T-helper 9 cell (primary cell): ENCODE measurements at places on chromosomes 5 and 9.

DNA sequence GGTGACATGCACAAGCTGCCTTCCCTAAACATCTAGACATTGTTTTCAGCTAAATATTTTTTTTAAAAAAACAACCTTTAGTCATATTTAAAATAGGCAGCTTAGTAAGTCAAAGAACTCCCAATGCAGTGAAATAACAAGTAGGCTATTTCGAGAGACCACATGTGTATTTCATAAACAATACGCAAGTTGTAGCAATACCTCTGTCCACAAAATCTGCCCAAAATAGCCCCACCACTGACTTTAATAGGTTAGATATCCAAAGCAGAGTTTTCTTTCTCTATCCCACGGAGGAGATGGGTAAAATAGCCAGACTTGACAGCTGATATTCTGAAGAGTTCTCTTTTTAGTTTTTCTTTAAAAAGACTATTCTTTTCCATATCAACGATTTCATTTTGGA lies 1.2 kb downstream of the SLC24A2 start:
- no peak for DNase-seq

- no peak for DNase-seq
These were observed 169.5 kb downstream of the ZNF608 start for GRCh38 chr5:124576848-124577409.

DNA sequence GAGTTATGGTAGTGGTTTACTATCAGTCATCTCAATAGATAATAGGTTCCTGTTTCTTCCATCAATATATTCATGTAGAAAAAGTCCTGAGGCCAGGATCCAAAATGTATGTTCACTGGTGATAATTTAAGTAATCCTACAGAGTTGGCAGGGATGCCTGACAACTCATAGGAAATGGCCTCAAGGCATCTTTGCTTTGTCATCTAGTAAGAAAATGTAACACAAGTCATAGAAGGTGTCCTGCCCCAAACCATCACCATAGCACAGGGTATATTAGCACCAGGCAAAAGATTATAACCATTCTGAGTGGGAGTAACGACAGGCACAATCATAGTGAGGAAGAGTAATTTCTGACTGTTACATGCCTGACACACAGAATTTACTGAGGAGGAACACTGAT lies 257.0 kb downstream of the TMEM167A start:
- no peak for DNase-seq

DNA sequence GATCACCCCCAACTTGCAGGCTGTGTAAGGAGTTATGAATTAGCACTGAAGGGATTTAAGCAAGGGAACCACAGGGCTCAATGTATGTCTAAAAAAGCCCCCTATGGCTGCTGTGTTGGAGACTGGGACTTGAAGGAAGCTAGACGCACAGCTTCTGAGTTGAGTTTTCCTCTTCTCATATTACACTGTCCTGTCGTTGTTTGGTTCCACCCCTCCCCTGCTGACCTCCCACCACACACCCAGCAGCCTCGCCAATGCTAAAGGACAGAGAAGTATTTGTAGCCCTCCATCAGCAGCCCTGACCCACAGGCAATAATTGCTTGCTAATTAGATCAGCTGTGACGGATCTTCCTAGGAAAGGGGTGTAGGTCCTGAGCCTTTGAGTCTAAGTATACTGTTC lies 15.1 kb upstream of the CARTPT start:
- DNase-seq, result no peak

DNA sequence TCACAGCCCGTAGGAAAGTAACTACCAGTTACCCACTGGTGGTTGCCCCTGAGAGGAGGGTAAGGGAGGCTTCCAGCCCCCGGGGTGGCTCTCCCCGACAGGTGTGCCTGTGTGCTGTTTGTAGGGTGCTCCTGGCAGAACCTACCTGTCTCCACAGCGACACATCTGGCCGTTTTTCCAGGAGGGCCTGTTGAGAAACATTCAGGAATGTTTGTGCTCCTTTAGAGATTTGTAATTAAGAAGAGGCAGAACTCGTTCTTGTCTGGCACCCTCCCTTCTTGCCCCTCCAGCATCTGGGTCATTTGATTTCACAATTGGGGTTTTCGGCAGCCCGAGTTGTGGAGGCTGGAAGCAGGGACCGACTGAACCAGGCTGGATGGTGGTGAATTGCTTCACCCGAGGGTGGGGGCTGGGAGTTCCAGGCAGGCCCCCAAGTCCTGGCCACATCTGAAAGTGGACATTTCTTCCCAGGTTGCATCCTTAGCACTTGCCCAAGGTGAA lies 74.2 kb downstream of the WWC1 start:
- DNase-seq, result no peak

DNA sequence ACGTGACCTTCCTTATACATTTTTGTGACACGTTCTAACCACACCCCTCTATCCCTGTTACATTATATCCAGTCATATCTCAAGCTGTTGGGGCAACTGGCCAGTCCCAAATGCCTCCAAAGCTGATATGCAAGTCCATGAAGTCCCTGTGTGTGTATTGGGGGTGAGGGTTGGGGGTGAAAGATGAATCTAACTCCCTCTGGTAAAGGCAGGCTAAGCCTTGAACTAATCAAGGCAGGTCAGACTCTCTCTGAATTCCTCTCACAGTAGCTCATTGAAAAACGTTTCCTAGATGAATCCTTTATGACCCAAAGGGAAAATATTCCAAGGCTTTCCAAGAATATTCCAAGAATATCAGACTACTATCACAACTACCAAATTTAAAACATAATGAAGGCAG lies 174.4 kb downstream of the MUSK start:
- DNase-seq, result no peak

DNA sequence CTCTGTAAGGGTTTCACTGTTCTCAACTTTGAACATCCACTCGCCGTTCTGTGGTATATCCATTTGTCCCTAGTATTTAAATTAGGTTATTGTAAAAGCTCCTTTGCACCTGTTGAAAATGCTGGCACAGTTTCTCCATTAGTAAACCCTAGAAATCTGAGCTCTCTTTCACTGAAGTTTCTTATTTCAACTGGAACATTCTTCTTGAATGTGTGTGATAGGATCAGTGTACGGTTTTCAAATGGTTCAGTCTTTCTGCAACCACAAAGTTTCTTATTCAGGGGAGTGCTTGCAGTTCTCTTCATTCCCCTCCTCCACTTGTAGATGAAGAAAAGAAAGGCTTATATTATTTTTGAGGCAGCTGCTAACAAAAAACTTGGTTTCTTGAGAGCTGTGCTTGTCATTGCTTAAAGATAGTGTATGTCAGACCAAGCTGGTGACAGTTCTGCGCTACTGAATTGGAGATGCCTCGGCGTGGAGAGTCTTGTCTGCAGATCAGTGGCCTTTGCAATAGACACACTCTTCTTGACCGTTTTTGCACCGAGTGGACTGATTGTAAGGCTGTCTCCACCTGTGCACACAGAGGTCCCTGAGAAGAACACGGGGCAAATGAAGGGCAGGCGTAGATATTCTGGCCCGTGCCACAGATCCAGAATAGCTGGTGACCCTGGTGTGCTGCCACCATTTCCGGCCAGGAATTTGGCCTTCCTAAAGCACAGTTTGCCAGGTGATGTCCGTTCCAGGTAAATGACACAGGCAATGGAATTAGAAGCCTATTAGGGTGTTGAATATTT lies 102.2 kb downstream of the TRIO start:
- no peak for DNase-seq

DNA sequence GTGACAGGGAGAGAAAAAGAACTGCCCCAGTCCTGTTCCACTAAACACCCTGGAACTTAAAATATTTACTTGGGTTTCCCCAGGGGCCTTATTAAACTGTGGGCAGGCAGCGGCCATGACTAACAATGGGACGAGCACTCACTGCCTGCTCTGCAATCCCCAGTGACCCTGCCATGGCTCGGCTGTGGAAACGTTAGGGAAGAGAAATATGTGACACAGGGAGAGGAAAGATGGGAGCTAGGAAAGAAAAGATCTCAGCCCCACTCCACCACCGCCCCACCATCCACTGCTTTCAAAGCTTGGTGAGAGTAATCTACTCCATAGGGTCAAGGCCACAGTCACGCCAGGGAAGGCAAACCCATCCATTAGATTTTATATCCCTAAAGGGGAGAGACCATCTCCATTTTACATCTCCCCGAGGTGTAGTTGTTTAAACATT lies 117.6 kb downstream of the EFNA5 start:
- no peak for DNase-seq

GRCh38 chr5:83306572-83307241 lies 164.8 kb upstream of the VCAN start:
- DNase-seq, result no peak

- DNase-seq, result no peak
These were observed 51.7 kb downstream of the PSMB7 start for GRCh38 chr9:124363326-124364096.

GRCh38 chr9:99544526-99544925 lies 277.2 kb upstream of the NR4A3 start:
- DNase-seq, result no peak

- no peak for DNase-seq
These were observed 253.4 kb downstream of the ARHGAP26 start for GRCh38 chr5:143023411-143024096.

- no peak for DNase-seq
These were observed 66.6 kb downstream of the DENND1A start for GRCh38 chr9:123863164-123863855.

DNA sequence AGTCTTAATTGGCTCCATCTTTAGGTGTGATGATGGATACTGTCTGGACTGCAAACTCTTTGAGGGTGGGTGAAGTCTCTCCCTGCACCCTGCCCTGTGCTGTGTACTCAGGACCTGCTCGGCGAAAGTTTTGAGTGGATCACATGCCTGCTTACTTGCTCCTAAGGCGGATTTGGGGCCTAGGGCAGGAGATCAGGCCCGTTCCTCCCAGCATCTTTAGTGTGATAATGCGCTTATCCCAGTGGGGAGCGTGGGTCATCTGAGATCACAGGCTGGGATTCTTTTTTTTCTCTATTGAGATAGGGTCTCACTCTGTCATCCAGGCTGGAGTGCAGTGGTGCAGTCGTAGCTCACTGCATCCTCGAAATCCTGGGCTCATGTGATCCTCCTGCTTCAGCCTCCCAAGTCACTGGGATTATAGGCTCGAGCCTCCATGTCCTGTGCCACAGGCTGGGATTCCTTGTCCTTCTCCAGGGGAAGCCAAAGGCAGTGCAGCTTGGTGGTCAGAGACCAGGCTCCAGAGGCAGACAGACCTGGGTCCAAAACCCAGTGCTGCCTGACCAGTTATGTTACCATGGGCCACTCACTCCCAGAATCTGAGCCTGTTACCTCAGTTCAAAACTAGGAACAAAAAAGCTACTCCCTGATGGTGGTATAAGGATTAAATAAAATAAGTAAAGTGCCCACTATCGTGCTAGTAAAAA lies 59.7 kb downstream of the ZNF618 start:
- DNase-seq, result no peak

GRCh38 chr5:82290005-82290404 lies 11.9 kb upstream of the RPS23 start:
- no peak for DNase-seq

DNA sequence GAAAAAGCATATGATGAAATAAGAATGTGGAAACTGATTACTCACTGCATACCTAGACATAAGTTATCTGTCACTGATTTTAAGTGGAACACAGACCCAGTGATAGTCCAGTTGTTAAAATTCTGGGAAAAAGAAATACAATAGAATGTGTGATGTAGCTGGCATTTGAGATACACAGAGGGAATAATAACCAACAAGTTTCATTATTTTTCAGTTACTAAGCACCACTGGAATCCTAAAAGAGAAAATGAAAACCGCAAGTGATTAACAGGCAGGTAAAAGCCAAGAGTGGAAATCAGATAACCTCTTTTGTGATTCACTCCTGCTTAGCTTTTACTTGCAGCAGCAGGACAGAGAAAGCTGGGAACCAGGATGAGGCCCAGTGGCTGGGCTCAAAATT lies 994.0 kb upstream of the SEMA6A start:
- DNase-seq, result no peak

DNA sequence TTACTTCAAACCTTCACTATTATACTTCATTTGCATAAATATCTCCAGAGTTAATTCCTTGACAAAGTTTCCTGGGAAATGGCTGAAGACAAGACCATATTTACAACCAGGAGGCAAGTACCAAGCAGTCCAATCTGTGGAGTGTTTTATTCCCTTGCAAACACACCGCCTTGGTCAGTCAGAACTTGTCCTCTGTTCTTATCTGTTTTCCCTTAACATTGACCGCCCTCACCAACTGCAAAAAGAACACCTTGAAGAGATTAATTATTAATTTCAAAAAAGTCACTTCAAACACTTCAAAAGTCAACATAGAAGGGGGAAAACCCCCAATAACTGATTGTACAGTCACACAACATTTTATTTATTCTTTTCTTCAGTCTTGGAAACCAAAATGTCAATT lies 269.0 kb upstream of the RGMB start:
- DNase-seq, result no peak
